CD4-positive, alpha-beta T cell treated with Interleukin-6 at 100 ng/mL for 8 hours (primary cell): ENCODE measurements at places on chromosomes 4 and X.
A peak's percentile ranks its signal among the peaks of the same experiment; 100 is the strongest.

GRCh38 chr4:48079972-48080391, 54.1 kb downstream of the TXK start:
- DNase-seq = no peak

- DNase-seq = no peak
Observed at GRCh38 chr4:7487502-7487901, 52.8 kb upstream of the PSAPL1 start.

- DNase-seq = no peak
Observed at GRCh38 chrX:30212172-30212571, 3.2 kb upstream of the MAGEB2 start.

- DNase-seq = no peak
Observed at GRCh38 chrX:16807548-16807947, 21.3 kb downstream of the TXLNG start.

DNA sequence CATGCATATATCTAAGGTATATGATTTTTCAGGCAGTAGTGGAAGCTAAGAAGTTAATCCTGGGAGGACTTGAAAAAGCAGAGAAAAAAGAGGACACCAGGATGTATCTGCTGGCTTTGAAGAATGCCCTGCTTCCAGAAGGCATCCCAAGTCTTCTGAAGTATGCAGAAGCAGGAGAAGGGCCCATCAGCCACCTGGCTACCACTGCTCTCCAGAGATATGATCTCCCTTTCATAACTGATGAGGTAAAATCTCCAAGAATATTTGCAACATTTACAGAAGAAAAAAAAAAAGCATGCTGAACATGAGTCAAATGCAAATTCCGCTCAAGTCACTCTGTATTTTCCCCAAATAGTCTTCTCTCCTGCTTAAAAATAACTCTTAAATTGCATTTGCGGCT, 32.1 kb downstream of the MTTP start:
- no peak for DNase-seq

DNA sequence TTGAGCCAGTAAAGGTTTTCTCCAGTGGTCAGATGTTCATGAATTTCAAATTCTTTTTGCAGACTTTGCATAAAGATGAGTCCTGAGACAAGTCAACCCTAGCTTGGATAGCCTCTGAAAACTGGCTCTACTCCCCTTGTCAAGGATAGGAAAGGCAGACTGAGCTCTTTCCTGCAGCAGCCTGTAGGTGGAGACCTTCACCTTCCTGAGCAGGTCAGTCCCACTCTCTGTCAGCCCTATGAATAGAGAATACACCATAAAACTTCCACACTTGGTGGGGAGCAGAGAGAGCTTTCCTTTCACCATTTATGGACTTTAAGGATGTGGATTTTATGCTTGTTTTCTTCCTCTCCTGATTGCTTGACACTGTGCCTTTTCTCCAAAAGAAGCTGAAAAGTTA, 41.9 kb downstream of the PCDH19 start:
- DNase-seq = no peak

DNA sequence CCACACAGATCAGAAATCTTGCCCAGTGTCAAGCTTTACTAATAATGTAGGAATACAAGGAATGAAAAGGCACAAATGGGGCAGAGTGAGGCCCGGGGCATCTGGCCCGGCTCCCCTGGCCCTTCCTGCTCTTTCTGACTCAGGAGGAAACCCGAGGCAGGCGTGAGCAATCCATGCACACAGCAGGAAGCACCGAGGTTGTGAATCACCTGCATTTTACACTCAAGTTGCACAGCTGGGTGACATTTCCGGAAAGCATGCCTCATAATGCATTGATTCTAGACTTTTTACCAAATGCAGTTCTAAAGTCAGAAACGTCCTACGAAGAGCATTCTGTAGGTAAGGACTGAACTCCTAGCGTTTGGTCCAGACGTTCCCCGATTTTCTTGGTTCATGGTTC, 38.9 kb downstream of the PRIMPOL start:
- DNase-seq = no peak

GRCh38 chrX:75603833-75604232, 81.0 kb upstream of the ZDHHC15 start:
- DNase-seq = peak; percentile 19

GRCh38 chr4:19880206-19880605, 371.5 kb upstream of the SLIT2 start:
- no peak for DNase-seq

- no peak for DNase-seq
Observed at GRCh38 chrX:88883200-88883599, 136.2 kb downstream of the CPXCR1 start.

DNA sequence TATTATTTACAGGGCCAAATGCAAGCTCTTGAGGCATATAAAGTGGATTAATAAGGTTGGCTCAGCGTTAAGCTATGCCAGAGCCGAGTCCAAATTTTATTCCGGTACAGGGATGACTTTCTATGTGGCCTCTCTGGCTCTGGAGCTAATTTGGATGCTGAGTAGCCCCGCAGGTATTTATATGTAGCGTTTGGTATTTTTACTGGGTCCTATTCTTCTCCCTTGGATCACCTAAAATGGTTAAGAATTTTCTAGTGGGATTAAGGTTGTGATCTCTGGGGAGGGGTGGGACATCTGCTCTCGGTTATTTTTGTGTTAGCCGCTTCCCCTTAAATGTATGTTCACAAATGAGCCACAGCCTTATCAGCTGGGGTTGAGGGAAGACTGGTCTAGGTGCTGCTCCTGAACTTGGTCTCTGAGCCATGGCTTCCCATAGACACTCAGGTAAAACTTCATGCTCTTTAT, 49.4 kb downstream of the FHL1 start:
- no peak for DNase-seq

DNA sequence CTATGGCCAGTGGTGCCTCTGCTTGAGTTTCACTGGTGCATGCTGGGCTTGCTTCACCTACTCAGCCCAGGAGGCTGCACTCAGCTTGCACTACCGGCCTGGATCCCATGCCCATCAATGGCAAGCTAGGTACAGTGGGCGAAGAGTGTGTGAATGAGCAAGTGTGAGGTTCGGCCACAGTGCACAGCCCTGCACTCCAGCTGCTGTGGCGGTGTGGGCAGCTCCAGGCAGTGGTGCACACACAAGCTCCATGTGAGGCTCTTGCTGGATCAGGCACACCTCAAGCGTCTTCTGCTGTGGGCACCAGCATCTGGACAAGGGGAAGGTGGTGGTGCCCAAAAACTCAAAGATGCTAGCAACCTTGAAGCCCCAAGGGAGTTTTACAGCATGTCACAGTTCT, 820.9 kb upstream of the LCORL start:
- no peak for DNase-seq

GRCh38 chr4:187478292-187479140, 517.1 kb upstream of the ZFP42 start:
- DNase-seq = no peak

DNA sequence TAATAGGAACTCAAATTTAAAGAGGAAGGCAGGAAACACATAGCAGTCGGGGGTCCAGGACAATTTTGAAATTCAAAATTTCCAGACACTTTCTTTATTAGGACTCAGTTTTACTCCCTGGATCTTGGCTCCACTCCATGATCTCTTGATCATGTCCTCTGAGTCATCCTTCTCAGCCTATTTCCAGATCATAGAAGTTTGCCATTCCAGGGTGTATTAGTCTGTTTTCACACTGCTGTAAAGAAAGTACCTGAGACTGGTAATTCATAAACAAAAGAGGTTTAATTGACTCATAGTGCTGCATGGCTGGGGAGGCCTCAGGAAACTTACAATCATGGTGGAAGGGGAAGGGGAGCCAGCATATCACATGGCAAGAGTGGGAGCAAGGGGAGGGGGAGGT, 564.7 kb upstream of the ACTRT1 start:
- no peak for DNase-seq

- no peak for DNase-seq
Observed at GRCh38 chrX:129748305-129748704, 9.5 kb downstream of the XPNPEP2 start.

DNA sequence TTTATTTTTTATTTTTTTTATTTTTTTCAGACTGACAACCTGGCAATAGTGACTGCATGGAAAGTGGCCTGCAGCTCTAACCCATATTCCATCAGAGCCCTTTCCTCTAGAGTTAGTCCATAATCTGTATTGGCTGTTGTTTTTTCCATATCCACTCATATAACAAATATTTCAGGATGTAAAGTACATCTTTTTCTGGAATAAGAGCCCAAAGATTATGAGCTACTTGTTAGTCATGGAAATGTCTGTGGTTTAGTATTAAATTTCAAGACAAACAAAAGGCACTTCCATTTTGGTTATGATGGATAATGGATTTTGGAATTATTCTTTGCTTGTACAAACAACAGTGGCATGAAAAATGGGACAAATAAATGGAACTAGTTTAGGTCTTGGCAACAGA, 296.0 kb upstream of the HS3ST1 start:
- DNase-seq = no peak

- DNase-seq = no peak
Observed at GRCh38 chrX:124348182-124348581, 1.8 kb downstream of the SH2D1A start.

DNA sequence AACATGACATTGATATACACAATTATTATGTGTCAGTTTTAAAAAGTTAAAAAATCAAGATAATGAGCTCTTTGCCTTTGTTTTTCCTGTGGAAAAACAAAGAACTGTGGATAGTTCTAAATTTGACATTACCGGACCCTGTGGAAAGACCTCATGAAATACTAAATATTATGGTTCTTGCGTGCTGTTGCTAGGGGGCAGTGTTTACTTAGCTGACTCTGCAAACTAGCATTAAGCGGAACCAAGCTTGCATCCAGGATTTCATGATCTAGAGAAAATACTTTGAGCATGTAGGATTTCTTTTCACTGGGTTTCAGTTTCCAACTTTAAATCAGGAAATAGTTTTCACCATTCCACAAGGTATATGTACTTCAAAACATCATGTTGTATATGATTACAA, 33.6 kb downstream of the CLCN4 start:
- no peak for DNase-seq

DNA sequence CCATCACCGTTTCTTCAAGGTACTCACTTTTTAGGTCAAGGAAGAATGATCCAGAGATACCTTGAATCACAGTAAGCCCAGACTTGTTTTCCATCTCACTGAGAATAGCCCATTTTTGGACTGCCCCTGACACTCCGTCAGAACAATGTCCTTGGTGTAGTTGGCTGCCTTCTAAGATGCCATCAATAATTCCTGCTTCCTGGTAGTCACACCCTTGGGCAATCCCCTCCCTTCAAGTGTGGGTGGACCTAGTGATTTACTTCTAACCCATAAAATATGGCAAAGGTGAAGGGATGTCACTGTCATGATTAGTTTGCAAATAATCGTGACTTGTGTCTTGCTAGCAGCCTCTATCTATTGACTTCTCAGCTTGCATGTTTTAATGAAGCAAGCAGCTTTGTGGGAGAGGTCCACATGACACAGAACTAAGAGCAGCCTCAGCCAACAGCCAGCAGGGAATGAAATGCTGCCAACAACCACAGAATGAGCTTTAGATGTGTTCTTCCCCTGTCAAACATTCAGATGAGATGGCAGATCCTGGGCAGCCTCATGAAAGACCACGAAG, 20.0 kb upstream of the KLHL34 start:
- DNase-seq = no peak

DNA sequence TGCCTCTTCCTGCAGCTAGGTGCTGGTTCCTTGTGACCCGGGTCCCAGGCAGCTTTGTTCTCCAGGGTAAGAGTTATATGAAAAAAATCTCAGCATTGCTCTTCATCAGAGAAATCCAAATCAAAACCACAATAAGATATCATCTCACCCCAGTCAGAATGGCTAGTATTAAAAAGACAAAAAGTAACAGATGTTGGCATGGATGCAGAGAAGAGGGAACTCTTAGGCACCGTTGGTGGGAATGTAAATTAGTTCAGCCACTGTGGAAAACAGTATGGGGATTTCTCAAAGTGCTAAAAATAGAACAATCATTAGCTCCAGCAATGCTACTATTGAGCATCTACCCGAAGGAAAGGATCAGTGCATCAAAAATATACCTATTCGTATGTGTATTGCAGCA, 61.5 kb downstream of the SORCS2 start:
- DNase-seq = no peak

DNA sequence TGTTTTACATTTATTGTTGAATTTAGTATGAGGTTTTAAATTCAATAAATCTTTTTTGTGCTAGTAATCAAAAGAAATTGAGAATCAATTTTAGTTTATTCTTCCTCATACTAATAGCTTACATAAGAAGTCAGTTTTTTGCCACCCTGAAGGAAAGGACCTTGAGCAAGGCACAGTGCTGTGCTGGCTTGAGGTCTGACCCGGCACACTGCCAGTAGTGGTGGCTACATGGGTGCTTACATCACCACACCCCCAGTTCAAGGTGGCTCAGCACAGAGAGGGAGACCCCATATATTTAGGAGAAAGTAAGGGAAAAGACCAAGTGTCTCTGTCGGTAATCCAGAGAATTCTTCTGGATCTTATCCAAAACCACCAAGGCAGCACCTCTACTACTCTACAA, 86.0 kb upstream of the LANCL3 start:
- no peak for DNase-seq

DNA sequence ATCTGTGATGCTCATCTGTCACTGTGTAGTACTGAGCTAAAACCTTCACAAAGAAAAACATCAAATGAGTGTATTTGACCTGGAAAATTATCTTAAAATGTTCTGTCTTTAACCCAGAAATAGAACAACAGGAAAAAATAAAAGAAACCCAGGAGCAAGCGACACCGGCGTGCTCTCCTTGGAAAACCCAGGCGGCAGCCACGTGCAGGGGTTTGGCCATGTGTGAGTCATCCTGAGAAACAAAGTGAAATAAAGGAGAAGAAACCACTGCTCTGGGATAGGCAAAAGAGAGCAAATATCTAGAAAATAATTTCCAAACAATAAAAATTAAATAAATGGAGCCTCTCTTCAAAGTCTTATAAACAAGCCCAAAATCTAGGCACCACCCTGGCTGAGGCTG, 20.0 kb upstream of the TMEM128 start:
- no peak for DNase-seq

- no peak for DNase-seq
Observed at GRCh38 chrX:120309873-120310705, 1.2 kb downstream of the TMEM255A start.

DNA sequence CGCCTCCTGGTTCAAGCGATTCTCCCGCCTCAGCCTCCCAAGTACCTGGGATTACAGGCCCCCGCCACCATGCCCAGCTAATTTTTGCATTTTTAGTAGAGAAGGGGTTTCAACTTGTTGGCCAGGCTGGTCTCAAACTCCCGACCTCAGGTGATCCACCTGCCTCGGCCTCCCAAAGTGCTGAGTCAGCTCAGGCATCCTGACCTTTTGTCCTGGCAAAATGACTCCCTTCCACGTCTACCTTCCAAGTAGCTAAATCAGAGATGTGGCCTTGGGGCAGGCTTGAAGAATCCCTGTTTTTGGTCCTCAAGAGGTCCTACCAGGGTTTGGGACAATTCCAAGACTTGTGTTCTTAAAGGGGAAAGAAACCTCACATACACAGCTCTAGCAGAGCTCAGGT, 12.8 kb downstream of the AFAP1 start:
- no peak for DNase-seq

- no peak for DNase-seq
Observed at GRCh38 chrX:6134255-6134654, 94.4 kb downstream of the NLGN4X start.

GRCh38 chr4:25879991-25880651, 17.3 kb upstream of the SEL1L3 start:
- DNase-seq = no peak
